ENCODE measurements at places on chromosomes 16 and 17.
A peak's percentile ranks its signal among the peaks of the same experiment; 100 is the strongest.

DNA sequence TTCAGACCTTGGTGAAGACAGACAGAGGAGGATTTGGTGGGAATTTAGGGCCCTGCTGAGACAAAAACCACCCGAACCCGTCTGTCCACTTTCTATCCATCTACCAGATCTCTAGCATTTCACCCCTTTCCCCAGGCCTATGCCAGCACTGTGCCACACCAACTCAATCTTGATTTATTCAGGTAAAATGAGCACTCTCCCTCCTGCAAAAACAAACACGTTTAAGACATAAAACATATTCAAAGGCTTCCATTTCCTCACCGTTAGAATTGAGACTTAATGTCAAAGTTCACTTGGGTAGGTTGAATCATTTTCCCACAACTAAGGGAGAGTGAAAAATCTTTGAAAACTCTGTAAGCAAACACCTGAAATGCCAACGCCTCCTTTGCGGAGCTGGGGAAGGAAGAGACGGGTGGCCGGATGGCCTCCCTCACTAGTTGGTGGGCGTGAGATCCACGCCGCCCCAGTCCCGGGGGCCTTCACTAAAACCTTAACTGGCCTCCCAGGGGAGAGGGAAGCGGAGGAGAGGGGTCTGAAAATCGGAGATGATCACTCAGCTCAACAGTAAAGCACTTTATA is 862 bp downstream of the DCAKD start:
- no peak for DNase-seq

GRCh38 chr17:79148584-79148983 is 74.0 kb downstream of the ENGASE start:
- no peak for DNase-seq

- no peak for DNase-seq
Measured at GRCh38 chr17:41592601-41593305, 6.1 kb upstream of the KRT14 start.

DNA sequence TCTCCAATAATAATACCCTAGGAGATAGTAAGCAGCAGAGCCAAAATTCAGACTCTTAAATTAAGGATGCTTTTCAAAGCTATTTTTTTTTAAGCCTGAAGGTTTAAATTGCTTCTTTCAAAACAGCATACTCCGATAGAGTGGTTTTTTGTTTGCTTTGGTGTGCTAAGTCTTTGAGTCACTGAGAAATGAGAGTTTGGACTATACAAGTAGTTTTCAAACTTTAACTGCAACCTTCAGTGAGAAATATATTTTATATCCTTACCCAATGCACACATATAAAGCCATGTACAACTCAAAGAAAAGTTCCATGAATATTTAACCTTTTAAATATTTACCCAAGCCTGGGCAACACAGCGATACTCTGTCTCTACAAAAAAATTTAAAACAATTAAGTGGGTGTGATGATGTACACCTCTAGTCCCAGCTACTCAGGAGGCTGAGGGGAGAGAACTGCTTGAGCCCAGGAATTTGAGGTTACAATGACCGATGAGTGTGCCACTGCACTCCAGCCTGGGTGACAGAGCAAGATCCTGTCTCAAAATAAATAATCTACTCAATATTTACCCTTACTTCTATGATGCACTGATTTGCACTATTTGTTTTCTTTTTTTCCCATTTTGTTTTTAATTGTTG is 19.2 kb downstream of the DCUN1D3 start:
- no peak for DNase-seq

GRCh38 chr17:61237275-61237674 is 162.4 kb upstream of the TBX2 start:
- no peak for DNase-seq

GRCh38 chr17:50499270-50499669 is 9.0 kb upstream of the MYCBPAP start:
- DNase-seq = no peak

- no peak for DNase-seq
Measured at GRCh38 chr17:50172936-50173334, 7.1 kb downstream of the SGCA start.

DNA sequence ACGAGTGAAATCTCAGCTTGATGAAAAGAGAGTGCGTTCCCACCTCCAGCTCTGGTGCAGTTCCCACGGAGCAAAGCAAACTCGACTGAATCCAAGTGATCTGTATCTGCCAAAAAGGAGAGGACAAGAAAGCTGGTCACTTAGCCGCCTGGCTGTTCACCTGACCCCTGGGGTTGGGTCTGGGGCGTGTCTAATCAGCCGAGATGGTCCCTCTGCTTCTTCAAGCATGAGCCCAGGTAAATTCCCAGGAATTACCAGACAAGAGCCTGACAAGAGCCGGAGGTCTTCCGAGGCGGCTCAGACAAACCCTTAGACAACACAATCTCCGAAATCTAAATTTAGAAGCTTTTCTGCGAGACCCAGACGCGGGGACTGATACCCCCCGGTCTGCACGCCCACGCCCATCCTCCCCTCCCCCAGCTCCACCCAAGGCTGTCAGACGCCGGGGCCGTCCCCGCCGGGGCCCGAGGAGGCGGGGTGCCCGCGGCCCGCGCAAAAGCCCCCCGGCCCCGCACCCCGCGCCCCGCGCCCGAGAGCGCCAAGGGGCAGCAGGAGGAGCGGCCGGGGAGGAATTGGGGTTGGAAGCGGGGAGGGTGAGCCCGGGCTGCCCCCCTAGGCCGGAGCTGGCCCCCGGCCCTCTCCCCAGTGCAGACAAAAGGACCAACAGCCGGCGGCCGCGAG is 674 bp downstream of the ZNF821 start:
- DNase-seq = no peak

- no peak for DNase-seq
Measured at GRCh38 chr16:53715023-53715384, 11.0 kb downstream of the FTO start.

- DNase-seq = no peak
Measured at GRCh38 chr17:29918922-29919856, 10.8 kb downstream of the SSH2 start.

- DNase-seq = no peak
Measured at GRCh38 chr17:19361326-19361725, 1.2 kb downstream of the B9D1 start.

GRCh38 chr16:69924777-69925191 is 26.4 kb upstream of the CLEC18A start:
- peak; percentile 70 for DNase-seq

DNA sequence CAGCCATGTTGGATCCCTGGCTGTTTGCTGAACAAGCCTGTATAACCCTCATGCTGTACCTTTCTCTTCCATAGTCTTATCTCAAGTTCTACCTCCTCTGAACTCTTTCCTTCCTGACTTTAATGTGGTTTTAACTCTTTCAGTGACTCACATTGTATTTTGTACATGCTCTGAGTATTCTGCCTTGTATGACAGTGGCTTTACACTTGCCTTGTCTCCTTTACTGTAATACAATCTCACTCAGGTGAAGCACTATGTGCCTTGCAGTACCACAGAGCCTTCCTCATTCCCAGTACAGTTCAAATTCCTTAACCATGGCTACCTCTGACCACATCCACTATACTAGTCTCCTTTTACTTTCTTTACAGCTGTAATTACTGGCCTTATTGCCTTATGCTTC is 14.1 kb downstream of the PSMD11 start:
- DNase-seq = no peak

DNA sequence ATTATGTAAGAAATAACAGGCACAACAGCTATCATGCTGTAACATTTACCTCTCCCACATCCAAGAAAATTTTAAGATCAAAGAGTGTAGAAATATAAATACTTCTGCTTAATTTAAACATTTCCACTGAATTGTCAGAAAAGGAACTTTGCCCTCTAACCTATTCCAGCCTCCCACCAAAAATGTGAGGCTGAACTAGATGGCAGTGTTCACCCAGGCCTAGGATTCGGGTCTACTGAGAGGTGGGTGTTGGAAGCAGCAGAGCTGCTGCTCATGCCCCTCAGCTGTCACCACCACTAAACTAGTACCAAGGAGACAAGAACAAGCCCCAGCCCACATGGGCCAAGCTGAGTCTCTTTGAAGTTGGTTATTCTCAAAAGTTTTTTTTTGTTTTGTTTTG is 11.3 kb downstream of the CIAPIN1 start:
- no peak for DNase-seq

- no peak for DNase-seq
Measured at GRCh38 chr16:11651796-11652195, 16.5 kb upstream of the SNN start.

GRCh38 chr17:38504216-38504615 is 76.0 kb downstream of the ARHGAP23 start:
- no peak for DNase-seq

Measured in fibroblast of gingiva (primary cell).